CD4-positive, alpha-beta T cell treated with Interleukin-1 beta for 1 hour (primary cell): ENCODE measurements at places on chromosomes 6 and 20.

DNA sequence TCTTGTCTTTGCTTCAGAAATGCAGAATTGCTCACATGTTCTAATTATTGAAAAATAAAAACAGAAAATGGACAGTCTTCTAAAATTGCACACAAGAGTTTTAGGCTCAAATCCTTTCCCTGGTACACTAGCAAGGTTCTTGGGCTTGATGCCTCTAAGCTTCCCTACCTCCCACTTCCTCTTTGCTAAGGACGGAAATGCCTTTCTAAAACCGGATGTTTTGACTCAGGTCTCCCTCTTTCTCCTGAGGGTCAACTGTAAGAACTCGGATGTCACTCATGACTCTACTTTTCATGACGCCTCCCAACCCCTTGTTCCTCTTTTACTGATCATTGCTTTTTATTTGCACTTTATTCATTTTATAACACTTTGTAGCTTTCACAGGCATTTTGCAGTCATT, 613.5 kb downstream of the C6orf118 start:
- no peak for DNase-seq

DNA sequence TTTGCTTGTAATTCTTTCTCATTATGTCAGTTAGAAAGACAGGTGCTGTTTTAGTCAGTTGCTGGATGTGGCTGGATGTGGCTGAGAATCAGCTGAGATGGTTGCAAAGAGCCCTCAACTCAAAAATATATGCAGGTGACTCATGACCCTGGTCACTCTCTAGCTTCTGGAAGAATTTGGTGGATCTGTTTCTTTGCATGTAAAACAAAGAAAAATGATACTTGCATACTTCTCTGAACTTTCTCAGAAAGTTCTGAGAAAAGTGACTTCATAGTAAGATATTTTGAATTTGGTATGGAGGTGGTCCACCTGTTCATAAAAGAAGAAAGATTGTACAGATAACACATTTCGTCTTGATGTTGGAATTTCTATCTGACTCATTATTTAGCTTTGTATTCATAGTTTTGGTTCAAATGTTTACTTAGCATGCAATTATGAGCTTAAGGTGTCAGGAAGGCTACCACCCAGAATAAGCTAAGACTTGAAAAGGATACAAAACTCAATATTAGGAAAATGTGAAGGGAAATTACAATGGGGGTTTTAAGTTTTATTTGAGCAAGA, 163.2 kb upstream of the OLIG3 start:
- DNase-seq, result no peak

DNA sequence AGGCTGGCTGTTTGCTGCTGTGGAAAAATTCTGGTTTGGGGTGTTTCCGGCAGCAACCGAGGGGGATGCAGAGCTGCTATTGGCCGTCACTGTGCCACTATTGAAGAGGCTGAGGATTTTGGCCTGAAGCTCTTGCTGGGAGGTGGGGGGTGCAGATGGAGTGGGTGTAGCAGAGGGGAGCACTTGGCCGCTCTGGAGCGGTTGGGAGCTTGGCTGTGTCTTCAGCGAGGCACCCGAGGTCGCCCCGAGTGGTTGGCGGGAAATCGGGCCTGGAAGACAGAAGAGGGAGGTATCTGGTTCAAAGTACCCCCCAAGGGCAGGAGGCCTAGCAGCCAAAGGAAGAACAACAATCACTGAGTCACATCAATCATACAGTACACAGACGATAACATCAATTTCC, 27.1 kb downstream of the NCOA5 start:
- no peak for DNase-seq

DNA sequence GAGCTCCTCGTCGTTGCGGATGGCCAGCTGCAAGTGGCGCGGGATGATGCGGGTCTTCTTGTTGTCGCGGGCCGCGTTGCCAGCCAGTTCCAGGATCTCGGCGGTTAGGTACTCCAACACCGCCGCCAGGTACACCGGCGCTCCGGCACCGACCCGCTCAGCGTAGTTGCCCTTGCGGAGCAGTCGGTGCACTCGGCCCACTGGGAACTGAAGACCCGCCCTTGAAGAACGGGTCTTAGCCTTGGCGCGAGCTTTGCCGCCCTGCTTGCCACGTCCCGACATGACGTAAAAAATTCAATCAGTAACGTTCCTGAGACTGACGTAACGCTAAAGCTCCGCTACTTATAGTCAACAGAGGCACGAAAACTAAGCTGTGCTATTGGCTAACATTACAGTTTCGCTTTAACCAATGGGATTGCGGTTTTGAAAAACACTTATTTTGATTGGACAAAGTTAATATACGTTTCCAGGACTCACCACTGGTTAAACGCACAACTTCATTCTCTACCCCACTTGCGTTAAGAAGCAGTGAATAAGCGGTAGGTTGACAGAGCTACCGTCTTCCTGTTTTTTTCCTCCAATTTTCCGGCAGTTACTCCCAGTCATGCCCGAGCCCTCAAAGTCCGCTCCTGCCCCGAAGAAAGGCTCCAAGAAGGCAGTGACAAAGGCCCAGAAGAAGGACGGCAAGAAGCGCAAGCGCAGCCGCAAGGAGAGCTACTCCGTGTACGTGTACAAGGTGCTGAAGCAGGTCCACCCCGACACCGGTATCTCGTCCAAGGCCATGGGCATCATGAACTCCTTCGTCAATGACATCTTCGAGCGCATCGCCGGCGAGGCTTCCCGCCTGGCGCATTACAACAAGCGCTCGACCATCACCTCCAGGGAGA, 73.9 kb downstream of the OR2B2 start:
- peak; percentile 97 for DNase-seq

GRCh38 chr6:25389471-25389870, 110.3 kb downstream of the CARMIL1 start:
- no peak for DNase-seq

- no peak for DNase-seq
Observed at GRCh38 chr20:39108746-39109145, 146.6 kb downstream of the DHX35 start.

- DNase-seq, result no peak
Observed at GRCh38 chr6:89510393-89510792, 77.4 kb downstream of the ANKRD6 start.

GRCh38 chr20:9360431-9360830, 154.0 kb upstream of the LAMP5 start:
- DNase-seq, result no peak

GRCh38 chr20:58192567-58192966, 35.9 kb downstream of the ANKRD60 start:
- peak; percentile 25 for DNase-seq

DNA sequence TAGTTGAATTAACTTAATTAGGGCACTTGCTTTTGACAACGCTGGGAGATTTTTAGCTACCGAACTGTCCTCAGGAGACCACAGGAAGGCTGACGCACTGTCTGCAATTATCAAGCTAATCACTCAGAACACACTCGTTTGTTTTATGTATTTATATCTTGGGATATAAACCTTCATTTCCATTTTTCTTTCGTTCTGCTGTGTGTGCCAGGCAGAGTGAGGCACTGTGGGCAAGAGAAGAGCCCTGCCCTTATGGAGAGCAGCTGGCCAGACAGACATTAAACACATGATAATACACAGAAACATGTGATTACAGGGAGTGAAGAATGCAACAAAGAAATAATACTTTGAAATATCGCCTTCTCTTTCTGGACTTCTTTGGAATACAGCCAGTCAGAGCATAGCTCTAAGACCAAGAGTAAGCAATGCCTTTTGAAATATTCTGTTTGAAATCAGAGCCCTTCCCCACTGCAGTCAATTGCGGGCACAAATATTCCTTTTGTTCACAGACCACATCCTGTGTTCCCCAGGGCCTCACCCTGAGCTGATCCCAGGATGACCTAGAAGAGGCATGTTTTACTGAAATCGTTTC, 96.8 kb downstream of the ANKRD60 start:
- no peak for DNase-seq

DNA sequence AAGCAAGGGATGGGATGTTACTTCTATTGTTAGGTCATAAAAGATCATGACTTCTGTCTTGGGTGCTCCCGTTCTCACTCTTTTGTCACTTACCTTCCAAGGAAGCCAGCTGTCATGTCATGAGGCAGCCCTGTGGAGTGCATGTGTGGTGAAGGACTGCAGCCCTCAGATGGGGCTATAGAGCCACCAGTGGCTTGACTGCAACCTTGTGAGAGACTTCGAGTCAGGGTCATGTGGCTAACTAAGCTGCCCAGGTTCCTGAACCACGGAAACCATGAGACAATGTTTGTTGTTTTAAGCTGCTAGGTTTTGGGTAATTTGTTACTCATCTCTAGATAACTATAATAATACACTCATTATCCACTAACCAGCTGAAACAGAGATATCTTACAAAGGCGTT, 477.1 kb downstream of the BTBD3 start:
- DNase-seq, result no peak

DNA sequence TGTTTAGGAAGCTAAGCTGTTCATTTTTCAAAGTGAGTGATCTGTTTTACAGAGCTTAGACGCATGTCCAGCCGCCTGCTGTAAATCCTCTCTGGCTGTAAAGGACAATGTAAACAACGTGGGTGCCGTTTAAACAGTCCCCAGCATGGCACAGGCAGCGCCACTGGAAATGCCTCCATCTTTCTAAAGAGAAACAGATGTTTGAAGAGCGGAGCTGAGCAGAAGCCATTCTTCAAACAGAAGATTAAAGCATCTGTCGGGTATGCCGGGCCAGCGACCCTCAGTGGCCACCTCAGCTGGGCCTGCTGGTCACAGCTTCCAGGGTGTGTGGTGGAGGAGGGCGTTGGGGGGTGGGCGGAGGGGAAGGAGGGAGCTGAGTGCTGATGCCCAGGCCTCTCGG, 138.6 kb downstream of the ERMARD start:
- DNase-seq, result no peak

DNA sequence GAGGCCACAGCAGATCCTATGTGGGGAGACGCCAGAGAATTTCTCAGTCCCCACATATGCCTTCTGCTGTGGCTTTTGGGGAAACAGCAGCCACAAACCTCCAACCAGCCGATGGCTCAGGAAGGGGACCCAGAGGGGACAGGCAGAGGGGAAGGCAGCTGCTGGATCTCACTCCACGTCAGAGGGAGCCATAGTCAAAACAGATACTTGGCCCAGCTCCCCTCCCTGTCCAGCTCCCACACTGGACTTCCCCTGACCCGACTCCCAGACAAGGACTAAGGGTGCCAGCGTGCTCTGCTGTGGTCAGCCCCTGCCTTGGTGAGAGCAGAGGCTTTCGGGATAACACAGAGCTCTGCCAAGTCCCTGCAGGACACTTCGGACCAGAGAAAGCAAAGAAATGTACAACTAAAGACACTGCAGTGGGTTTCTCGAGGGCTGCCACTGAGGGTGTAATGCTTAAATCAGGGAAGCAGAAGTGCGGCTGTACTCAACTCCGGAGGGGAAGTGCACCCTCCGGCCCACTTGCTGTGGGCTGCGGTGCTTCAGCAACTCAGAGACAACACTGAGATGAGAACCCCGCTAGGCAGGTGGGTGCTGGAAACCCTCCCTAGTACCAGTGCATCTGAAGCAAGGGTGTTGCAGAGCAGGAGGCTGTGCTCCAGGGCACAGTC, 47.2 kb downstream of the RRBP1 start:
- no peak for DNase-seq

- DNase-seq, result no peak
Observed at GRCh38 chr6:20978151-20978614, 443.9 kb downstream of the CDKAL1 start.

GRCh38 chr20:62066339-62066982, 780 bp upstream of the TAF4 start:
- DNase-seq, result peak; percentile 42

GRCh38 chr6:10441655-10442009, 26.8 kb upstream of the TFAP2A start:
- DNase-seq, result no peak

DNA sequence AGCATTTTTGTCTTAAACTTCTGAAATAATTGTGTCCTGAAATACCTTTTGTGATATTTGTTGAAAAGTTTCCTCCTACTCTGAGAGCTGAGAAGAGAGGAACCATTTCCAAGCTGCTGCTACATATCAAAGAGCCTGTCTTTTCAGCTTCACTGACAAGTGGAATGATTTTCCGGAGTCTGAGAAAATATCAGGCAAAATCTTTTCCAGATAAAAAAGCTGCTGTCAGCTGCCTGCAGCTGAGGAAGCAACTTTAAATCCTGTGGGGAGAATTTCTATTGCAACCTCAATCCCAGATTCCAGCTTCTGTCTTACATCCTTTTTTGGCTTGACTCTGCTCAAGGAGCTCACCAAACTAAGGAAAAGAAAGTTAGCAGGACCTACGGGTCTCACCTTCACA, 904.3 kb downstream of the PHF3 start:
- no peak for DNase-seq

DNA sequence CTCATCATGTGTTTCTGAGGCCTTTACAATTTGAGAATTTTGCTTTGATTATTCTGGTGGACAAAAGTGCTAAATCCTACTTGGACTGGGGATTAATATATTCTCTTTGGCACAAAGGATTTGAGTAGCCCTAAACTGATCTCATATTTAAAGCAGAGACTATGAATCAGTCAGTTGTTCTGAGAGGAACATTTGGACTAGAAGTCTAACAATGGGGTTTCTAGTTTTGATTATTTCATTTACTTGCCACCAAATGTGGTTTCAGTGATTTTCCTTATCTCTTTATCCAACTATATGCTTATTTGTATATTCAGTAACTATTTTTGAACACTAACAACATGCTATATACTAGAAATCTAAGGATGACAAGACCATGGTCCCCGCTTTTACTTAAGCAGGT, 81.4 kb downstream of the PDE10A start:
- no peak for DNase-seq
